Cortex of kidney (tissue), 1 donor: ENCODE measurements at places on chromosomes 3 and 15.

DNA sequence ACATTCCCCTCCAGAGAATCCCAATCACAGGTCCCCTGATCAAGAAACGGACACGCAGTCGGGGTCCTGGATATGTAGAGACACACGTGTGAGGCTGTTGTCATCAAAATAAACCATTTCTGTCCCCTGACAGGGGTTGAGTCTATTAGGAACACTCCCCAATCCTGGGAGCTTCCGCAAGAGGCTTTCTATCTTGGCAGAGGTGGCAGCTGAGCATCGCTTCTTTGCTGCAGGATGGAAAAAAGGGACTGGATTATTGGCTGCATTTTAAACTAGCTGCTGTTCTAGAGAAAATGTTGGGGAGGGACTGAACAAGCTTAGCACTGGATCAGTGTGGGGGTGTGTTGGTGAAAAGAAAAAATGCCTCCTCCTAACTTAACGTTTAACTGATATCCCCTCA is 2.5 kb upstream of the CNTN4 start:
- DNase-seq = no peak

GRCh38 chr15:59372352-59373211 is at the start of gene MYO1E:
MYO1E (minus strand) TSS chr15:59372871; CDS start chr15:59372500, 371 bp downstream.
- DNase-seq = peak; percentile 32

DNA sequence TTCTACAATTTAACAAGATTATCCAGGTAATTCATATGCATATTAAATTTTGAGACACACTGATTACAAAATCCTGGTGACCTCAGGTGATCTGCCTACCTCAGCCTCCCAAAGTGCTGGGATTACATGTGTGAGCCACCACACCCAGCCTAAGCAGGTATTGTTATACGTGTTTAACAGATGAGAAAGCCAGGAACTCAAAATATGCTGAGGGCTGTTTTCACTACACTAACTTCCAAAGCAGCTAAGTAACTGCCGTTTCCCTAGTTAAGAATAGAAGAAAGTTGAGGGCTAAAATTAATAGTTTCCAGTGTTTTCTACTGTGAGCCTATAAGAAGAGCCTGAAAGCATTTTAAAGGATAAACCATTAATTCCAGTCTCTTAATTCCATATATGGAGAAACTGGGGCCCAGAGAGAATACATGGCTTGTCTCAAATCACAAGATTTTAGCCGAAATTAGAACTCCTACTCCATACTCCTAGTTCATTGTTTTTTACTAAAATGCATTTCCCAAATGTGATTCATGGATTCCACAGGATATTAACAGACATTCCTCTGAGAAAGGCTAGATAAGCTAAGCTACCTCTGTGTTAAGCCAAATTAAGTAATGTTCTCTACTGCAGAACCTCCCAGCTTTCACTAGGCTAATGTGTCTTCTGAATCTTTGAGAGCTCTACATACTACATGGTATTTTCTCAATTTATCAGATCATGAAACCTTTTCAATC is 17.0 kb upstream of the AVEN start:
- DNase-seq = no peak

DNA sequence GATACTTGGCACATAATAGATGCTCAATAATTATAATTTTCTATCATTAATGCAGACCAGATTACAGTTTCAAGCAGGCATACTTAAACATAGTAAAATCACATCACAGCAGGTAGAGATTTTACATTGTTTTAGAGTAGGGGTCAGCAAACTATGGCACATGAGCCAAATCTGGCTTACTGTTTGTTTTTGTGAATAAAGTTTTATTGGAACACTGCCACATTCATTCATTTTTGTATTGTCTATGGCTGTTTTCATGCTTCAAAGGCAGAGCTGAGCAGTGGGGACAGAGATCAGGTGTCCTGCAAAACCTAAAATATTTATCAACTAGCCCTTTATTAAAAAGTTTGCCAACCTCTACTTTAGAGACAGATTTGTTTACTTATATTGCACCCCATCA is 189.6 kb upstream of the MRPL3 start:
- DNase-seq = no peak

DNA sequence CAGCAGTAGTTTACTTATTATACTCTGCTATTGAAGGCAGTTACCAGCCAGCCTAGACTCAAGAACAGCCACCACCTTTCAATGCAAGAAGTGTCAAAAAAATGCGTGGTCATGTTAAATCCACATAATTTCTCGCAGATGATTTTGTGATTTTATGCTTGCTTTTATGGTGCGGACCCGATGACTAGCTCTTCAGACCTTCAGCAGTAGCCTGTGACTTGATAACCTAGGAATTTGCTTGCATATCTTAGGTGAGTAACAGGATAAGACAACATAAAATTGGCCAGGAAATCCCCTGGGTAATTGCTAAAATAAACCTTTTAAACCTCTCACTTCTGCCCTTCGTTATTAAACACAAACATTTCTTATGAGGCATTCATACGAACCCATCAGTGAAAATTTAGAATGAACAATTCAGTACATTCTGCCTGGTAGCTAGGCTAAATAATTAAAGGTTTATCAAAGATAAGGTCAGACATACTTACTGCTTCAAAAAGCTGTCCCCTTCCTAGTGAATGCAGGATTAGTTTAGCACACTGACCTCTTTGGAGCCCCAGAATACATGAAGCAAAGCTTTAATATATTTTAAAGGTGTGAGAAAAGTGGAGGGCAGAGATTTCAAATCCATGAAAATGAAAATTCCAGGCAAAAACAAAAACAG is 798.8 kb downstream of the OTOL1 start:
- DNase-seq = no peak

DNA sequence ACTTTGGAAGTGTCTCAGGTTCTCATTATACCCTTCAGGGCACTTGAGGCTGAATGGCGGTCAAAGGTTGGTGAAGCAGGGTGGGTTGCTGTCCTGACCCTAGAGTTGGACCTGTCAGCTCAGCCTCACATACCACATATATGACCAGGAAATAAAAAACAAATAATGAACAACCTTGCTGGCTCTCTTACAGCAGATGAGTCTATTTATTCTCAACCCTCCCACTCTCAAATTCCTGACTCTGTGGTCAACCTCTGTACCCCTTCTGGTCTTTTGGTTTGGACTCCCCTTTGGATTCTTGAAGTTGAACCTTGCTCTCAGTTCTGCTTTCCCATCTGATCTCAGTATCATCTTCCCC is 16.9 kb downstream of the PPP2R3A start:
- DNase-seq = no peak

GRCh38 chr3:52366527-52366926 is 50.4 kb downstream of the DNAH1 start:
- no peak for DNase-seq

- DNase-seq = no peak
Measured at GRCh38 chr3:10723991-10724390, 92.0 kb upstream of the SLC6A11 start.

DNA sequence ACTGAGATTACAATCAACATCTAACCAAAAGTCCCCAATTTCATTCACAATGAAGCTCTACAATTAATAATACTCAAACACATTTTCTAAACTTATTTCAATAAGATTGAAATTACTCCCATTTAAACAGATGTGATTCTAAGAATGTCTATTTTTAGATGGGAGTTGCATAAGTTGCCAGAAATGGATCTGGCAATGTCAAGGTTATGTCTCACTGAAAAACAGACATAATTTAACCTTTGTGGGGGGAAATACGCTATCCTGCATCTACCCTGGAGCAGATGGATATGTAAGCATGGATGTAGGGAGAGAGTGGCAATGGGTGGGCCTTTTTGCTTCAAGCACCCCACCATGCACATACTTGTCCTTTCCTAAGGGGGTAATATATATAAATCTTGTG is 6.7 kb upstream of the EIF1B start:
- DNase-seq = no peak

GRCh38 chr3:4745235-4745610 is 234.0 kb upstream of the BHLHE40 start:
- DNase-seq = no peak

GRCh38 chr15:86608461-86609205 is 529.0 kb downstream of the AGBL1 start:
- no peak for DNase-seq

- no peak for DNase-seq
Measured at GRCh38 chr3:174251681-174252080, 607.5 kb upstream of the NAALADL2 start.

GRCh38 chr3:149435996-149436885 is 38.3 kb upstream of the TM4SF4 start:
- DNase-seq = no peak

DNA sequence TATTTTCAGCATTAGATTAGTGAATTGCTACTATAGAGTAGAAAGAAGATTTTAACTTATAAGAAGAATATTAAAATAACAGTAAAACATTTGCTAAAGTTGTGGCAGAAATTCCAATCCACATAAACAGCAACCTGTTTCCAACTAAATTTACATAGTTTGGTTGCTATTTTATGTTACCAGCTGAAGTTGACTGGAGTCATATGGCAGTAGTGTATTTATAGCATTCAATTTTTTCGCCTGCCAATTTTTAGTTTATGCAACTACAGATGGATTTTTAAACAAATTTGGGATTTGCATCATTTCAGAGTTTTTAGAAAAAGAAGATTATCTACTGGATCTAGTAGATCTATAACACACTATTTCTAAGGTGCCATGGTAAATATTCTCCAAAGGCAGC is 332.5 kb upstream of the BCHE start:
- DNase-seq = no peak

DNA sequence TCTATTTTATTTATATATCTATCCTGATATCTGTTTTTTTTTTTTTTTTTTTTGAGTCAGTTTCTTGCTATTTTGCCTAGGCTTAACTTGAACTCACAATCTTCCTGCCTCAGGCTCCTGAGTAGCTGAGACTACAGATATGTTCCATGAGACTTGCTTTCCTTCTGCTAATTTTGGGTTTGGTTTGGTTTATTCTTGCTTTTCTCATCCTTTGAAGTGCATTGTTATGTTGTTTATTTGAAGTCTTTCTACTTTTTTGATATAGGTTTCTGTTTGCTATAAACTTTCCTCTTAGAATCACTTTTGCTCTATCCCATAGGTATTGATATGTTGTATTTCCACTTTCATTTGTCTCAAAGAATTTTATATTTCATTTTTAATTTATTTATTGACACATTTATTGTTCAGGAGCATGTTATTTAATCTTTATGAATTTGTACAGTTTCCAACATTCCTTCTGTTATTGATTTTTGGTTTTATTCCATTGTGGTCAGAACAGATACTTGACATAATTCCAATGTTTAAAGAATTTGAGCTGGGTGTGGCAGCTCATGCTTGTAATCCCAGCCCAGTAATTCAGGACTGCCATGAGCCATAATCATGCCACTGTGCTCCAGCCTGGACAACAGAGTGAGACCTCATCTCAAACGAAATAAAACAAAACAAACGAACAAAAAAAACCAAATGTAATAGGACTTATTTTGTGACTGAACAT is 62.3 kb upstream of the PLSCR4 start:
- no peak for DNase-seq

- no peak for DNase-seq
Measured at GRCh38 chr3:109478614-109479013, 141.3 kb upstream of the DPPA4 start.

DNA sequence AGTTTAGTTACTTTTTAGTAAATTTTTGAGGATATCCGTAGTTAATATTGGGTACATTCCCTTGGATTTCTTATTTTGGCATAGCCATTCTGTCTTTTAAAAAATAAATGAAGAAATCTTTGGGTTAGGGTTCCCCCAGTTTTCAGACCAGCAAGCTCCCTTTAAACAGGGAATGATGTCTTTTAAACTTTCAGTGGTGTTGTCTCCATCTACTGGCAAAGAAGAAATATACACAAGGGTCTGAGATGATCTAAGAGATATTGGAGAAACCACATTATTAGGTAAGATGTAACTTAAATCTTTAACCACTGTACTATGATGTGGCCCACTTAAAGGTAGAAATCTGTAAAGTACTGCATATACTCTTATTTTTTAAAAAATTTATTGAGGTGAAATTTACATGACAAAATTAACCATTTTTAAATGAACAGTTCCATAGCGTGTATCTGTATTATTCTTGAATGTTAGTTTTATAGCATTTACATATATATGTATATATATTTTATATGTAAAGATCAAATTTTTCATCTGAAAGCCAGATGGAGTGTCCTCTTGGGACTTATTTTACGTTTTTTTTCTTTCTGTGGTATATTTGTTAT is 35.1 kb upstream of the EIF3J start:
- DNase-seq = no peak

GRCh38 chr3:127449486-127450212 is 140.9 kb downstream of the TPRA1 start:
- no peak for DNase-seq

- DNase-seq = no peak
Measured at GRCh38 chr15:99442252-99442897, 123.4 kb upstream of the MEF2A start.
